Activated naive CD4-positive, alpha-beta T cell (primary cell): ENCODE measurements at places on chromosomes 3 and 15.
A peak's percentile ranks its signal among the peaks of the same experiment; 100 is the strongest.

- no peak for DNase-seq
Observed at GRCh38 chr15:70390723-70391122, 293.0 kb upstream of the TLE3 start.

GRCh38 chr15:65146438-65146837, 12.8 kb upstream of the PDCD7 start:
- no peak for DNase-seq

DNA sequence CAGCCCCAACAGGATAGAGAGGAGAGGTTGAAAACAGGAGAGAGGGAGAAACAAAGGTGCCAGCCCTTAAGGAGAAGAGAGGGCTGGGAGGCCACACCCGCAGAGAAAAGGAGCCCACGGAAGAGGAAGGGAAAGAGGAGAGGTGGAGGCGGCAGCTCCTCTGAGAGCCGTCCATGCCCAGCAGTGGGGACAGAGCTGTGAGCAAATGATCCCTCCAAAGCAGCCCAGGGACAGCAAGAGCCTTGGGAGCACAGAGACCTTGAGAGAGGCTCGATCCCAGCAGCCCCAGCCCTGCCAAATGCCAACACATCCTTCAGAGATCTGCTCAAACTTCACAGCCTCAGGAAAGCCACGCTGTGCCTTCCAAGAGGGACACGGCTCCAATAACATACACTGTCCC, 66.7 kb upstream of the CORO2B start:
- no peak for DNase-seq

GRCh38 chr3:176988795-176989194, 208.5 kb downstream of the TBL1XR1 start:
- DNase-seq, result no peak

GRCh38 chr3:186525369-186526255, 18.6 kb downstream of the CRYGS start:
- no peak for DNase-seq

- peak; percentile 72 for DNase-seq
Observed at GRCh38 chr3:197297476-197298340, 704 bp downstream of the DLG1 start.

DNA sequence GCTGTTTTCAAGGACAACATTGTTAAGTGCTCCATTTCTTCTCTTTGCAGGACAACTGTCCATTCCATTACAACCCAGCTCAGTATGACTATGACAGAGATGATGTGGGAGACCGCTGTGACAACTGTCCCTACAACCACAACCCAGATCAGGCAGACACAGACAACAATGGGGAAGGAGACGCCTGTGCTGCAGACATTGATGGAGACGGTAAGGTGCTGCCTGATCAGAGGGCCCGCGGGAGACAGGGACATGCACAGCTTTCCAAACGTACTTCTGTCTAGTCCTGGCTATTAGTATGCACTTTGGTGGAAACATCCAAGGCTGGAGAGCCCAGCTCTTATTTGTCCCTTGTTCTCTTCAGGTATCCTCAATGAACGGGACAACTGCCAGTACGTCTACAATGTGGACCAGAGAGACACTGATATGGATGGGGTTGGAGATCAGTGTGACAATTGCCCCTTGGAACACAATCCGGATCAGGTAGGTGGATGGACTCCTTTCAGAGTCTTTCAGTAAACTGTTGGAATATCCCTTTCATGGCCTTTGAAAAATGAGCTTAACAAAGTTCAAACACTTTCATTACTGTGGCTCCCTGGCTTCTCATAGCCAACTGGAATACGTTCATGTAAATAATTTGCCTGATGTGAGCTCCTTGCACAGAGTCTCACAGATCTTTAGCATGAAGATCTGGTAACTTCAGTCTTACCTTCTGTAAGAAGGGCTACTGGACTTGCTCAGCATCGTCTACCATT, 10.4 kb downstream of the THBS1 start:
- no peak for DNase-seq

- DNase-seq, result no peak
Observed at GRCh38 chr3:130955481-130955880, 61.6 kb downstream of the ATP2C1 start.

GRCh38 chr3:19029837-19030521, 118.3 kb upstream of the KCNH8 start:
- DNase-seq, result no peak

DNA sequence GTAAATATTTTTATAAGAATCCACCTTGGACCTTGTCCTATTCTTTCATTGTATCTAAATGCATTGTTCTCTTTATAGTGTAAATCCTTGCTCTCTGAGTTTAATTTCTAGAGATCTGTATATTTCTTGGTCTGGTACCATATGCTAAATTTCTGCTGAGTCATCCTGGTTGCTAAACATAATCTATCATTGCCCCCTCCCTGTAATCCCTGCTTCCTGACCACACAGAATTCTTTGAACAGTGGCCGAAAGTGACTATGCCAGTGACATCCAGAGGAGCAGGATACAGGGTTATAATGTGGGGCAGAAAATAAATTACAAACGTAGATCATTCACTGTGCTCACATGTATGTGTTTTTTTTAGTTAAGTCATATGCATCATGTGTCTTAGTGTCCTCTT, 143.1 kb downstream of the DIPK2A start:
- no peak for DNase-seq

DNA sequence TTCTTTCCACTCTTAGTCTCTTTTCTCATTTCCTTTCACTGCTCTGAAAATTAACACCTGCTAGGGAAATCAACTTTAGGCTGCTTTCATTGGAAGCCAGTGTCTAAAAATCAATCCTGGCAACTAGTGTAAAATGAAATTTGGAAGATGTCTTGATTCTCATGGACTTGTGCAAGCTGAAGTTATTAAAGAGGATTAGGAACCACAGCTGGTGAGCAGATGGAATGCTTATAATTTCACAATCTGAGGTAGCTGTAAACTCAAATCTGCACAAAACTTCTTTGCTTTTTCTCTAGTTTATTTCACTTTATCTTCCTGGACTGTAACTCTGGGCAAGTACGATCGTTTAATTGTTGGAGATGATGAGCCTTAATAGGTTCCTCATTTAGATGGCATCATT, 175.6 kb downstream of the GHSR start:
- DNase-seq, result no peak

- no peak for DNase-seq
Observed at GRCh38 chr3:59128685-59129084, 78.9 kb upstream of the CFAP20DC start.

GRCh38 chr3:37812499-37812896, 49.2 kb upstream of the CTDSPL start:
- no peak for DNase-seq

- DNase-seq, result no peak
Observed at GRCh38 chr15:28994142-28994830, 108.5 kb downstream of the APBA2 start.

GRCh38 chr15:49918121-49918520, 200.9 kb downstream of the ATP8B4 start:
- no peak for DNase-seq

GRCh38 chr3:139355476-139355875, 11.7 kb downstream of the MRPS22 start:
- DNase-seq, result no peak

- DNase-seq, result no peak
Observed at GRCh38 chr15:39455471-39455991, 125.3 kb upstream of the THBS1 start.

DNA sequence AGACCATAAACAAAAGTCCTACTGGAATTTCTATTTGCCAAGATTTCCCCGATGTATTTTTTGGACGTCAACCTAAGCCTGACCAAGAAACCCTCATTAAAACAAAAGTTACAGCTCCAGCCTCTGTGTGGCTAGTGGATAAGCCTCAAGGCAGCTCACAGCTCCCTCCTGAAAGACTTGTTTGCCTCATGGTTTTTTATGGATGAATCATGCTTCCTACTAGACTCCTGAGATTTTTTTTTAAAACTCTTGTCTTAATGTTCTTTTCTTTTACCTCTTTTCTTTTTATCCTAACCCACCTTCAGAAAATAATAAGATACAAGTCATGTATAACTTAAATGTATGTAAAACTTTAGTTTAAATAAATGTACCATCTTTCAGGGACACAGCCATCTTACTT, 52.4 kb downstream of the SUCNR1 start:
- no peak for DNase-seq

DNA sequence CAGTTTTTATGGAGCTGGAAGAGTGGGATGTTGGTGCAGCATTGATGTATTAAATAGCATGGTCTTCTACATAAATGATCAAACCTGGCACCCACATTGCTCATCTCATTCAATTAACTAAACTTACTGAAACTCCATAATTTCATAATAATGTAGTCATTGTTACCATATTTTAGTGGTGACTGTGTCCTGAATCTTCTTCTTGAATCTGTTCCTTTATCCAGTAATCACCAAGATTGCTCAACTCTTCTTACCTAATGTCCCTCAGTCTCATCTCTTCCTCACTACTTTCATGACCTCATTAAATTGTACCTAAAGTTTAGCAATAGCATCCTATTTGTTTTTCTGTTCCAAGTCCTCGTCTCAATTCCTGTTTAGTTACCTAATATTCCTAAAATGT, 69.8 kb downstream of the FGF7 start:
- DNase-seq, result no peak

DNA sequence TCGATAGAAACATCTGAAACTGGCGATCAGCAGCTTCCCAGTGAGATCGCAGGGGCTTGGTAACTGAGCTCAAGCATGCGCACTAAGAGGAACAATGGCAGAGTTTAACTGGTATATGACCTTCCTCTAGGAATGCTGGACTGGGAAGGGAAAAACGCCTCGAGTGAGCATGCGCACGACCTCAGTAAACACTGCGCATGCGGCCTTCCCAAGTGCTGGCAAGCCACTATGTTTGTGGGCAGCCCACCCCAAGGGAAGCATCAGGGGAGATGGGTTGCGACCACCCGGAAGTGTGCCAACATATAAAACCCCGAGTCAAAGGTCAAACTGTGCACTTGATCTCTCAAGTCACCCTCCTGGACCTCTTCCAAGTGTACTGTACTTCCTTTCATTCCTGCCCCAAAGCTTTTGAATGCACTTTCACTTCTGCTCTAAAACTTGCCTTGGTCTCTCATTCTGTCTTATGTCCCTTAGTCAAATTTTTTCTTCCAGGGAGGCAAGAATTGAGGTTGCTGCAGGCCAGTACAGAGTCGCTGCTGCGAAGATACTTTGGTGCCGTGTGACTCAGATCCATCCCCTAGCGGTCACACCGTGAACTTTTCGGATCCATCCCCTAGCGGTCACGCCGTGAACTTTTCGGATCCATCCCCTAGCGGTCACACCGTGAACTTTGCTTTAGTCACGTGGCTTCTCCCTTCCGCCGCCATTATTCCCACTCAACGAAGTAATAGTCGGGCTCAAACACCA, 243.3 kb downstream of the FAM43A start:
- no peak for DNase-seq

- no peak for DNase-seq
Observed at GRCh38 chr3:196967412-196968232, 1.0 kb downstream of the PIGZ start.

DNA sequence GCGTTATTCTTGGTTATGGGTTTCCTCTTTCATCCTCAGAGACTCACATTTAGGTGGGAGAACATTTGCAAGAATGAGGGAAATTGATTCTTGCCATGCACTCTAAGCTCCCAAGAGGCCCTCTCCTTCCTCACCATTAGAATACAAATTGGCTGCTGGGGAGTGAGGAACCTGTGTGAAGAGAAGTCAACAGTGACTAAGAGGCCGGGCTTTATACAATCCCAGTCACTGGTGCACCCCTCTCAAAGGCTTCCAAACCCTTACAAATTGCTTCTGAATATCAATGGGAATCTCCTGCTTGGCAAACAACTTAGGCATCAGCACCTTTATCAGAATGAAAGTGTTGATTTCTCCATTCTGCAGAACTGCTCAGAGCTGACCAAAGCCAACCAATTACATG, 16.5 kb upstream of the RGMA start:
- no peak for DNase-seq

GRCh38 chr15:27273506-27273905, 302.5 kb downstream of the GABRG3 start:
- DNase-seq, result no peak

- no peak for DNase-seq
Observed at GRCh38 chr3:84904816-84905555, 53.8 kb upstream of the CADM2 start.

DNA sequence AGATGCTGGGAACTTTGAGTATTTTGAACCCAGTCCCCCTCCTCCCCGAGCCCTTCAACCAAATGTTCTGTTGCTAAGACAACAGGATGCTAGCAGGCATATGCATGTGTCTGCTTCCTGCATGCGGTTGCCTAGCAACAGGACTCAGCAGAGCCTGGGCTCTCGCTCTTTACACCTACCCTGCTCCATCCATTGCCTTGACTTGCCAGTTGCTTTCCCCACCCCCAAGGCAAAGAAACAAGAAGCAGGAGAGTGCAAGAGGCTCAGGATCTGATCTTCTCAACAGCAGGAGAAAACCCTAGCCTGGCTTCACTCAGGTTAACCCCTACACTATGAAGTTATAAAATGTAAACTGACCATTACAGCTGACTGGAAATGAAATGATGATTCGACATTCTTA, 393.0 kb downstream of the IGSF11 start:
- DNase-seq, result no peak

- no peak for DNase-seq
Observed at GRCh38 chr3:31785734-31786133, 195.3 kb downstream of the OSBPL10 start.

DNA sequence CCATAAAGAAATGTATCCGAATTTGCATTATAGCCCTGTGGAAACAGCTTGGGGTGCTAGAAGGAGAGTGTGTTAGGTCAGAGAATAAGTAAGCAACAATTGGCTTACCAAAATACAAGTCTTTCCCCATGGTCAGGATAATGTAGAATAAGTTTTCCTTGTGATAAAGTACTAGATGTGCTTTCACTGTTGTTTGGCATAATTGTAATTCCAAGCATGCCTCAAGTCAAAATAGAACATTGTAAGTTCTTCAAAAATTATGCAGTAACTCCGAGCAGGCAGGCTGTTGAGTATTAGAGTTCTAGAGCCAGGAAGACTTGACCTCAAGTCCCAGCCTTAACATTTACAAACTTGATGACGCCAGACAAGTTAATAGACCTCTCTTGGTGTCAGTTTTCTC, 242.0 kb downstream of the TUSC7 start:
- DNase-seq, result no peak

- DNase-seq, result no peak
Observed at GRCh38 chr15:94875550-94875949, 644.2 kb downstream of the MCTP2 start.

GRCh38 chr3:54008099-54008498, 114.3 kb upstream of the CACNA2D3 start:
- DNase-seq, result no peak

DNA sequence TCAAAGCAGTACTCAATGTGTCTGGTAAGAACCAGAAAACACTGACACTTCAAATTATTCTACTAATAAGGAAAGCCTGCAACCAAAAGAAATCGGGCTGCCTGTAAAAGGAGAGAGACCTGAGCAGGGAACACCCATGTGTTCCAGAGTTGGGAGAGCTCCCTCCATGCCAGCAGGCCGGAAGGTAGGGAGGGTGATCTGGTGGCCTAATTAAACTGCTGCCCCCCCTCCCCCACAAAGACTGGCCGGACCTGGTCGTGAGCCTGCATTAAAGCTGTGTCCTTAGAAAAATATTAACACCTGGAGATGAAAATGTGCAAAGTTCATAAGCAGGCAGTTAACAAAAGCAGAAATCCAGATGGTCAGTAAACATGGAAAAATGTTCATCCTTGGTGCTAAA, 170.6 kb upstream of the BHLHE40 start:
- DNase-seq, result no peak
